ENCODE measurements at places on chromosomes 7 and 10.

- DNase-seq: no peak
Measured at GRCh38 chr7:42250411-42250810, 13.4 kb upstream of the GLI3 start.

DNA sequence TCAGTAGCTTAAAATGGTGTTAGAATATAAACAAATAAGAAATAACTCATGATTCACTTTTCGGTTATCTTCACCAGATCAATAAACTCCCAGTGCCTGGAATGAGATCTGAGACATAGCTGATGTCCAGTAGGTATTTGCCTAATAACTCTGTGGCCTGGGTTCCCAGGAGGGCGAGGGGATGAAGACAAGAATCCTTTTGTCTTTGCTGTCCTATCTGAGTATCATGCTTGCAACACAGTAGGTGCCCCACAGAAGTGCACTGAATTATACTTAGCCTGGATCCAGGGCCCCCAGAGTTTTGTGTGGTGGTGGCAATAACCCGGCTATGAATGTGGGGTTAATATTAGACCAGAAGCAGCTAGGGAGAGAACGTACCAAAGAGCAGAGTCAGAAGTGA is 350.1 kb upstream of the AOAH start:
- DNase-seq: no peak

GRCh38 chr7:155974186-155974897 is 162.1 kb upstream of the SHH start:
- no peak for DNase-seq

- no peak for DNase-seq
Measured at GRCh38 chr10:80131499-80131901, 1.0 kb upstream of the PLAC9 start.

DNA sequence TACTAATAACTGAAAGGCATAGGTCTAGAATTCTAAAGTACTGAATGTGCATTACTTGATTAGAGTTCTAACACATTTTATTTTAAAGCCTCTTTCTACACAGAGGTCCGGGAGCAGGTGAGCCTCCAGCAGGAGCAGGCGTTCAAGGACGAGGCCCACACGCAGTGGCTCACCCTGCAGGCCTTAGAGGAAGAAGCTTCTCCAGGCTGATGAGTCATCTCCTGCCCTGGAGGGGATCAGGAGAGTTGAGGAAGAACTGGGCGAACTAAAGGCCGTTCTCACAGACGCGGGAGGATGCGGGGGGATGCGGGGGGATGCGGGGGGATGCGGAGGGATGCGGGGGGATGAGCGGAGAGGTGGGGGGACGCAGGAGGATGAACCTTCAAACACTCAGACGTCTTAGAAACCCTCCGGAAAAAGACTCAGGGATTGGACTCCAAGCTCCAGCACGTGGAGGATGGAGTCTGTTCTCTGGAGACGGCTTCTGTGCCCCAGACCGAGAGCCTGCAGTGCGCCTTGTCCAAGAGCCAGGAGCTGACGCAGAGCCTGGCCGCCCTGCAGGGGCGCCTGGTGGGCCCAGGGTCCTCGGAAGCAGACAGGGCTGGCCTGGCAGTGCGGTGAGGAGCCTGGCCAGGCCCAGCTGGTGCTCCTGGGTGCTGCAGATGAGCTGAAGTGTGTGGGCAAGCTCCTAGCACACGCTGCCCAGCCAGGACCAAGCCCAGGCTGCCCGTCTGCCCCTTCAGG is 433.7 kb upstream of the TPK1 start:
- DNase-seq: no peak

DNA sequence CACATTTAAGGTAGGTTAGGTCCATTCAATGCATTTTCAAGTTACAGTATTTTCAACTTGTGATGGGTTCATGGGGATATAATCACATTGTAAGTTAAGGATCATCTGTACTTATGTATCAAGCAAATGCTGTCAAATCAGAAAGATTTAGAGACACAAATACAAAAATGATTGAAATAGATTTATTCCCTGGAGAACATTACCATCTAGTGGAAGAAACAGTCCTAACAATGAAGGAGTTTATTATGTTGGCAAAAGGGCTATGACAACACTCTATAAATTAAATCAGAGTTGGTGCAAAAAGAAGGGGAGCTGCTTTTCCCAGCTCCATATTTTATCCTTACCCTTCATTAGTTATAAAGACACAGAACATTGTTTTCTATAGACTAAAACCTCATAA is 69.0 kb downstream of the PRSS58 start:
- no peak for DNase-seq

DNA sequence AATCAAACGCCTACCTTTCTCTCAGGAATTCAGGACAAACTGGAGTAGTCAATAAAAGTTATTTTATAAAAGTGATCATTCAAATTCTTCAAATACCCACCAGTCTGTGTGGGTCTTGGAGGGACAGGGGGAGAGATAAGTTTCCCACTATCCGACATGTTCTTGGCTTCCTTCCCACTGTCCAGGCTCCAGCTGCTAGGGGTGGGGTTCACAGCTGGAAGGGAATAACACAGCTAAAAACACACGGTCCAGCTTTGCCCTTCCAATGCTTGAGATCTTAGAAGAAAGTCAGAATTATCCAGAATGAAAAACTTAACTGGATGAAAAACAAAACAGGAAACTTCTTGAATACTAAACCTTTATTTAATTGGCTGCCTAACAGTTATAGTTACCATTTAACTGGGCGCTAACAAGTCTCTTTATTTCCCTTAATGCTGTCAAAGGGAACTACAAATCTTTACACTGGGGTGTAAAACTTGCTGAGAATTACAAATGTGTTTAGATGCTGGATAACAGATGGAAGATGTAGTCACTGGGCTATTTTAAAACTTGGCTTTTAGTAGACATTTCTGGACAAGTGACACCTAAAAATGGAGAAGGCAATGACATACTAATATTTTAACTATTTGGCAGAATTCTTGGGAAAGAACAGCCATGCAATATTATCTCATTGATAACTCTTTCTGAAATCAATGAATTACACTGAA is 172.8 kb upstream of the IMMP2L start:
- DNase-seq: no peak

DNA sequence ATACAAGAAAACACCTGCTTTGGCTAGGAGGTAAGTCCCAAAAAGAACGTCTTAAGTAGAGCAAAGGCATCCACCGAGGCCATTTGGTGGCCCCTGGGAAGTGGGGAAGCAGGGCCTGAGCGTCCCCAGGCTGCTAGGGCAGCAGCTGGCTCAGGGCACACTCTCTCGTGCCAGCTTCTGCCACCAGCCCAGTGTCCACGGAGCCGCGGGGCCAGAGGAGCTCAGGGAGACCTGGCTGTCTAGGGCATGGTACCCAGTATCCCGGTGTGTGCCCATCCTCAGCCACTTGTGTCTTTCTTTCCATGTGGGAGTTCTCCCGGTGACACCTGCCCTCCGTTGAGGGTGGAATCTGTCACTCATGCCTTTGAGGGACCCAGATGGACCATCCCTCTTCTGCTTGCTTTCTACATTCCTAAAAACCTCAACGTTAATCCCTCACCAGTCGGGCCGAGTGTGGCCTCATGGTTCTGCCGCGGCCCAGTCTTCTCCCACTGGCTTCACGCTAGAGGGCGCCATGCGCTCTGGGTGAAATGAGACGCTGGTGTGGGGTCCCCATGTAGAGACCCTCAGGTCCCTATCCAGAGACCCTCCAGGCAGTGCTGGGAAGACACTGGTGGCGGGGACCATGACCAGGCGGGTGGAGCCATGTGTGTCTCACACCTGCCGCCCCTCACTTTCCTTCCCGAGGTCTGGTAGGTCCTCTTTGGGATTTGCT is 9.5 kb upstream of the AP5Z1 start:
- DNase-seq: no peak

GRCh38 chr10:92575961-92576360 is 2.1 kb upstream of the IDE start:
- DNase-seq: no peak

GRCh38 chr7:55504093-55504859 is 68.0 kb downstream of the VOPP1 start:
- no peak for DNase-seq

GRCh38 chr10:92328993-92329392 is 38.0 kb downstream of the MARCHF5 start:
- no peak for DNase-seq

DNA sequence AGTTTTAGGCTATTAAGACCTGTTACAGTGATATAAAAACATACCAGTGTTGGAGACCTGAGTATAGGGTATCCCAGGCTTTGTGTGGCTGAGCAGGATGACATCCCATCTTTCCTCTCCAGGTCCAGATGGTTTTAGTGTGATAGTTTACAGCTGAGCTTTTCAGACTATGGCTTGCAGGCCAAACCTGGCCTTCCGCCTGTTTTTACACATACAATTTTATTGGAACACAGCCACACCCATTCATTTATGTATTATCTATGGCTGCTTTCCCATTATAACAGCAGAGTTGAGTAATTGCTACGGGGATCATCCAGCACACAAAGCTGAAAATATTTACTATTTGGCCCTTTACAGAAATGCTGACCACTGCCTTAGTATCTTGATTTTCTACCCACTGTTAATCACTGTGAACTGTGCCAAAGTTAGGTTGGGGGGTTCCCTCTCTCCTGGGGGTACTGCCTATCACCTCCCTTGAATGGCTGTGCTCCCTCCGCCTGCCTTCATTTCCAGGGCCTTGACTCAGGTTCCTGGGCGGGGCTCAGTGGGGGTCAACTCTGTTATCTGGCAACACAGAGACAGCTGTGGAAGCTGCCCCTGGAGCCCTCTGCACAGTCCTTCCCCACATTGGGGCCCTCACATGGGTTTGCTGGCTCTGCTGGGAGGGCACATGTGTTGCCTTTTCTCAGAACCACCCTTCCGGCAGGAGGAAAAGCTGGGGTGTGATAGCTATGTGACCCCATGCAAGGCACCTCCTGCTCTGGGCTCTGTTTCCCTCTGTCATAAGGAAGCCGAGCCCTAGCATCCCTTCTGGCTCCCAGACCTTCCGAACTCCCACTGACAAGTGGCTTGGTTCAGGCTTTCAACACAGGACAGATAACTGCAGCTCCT is 40.3 kb upstream of the SH2D4B start:
- DNase-seq: peak; percentile 69

GRCh38 chr10:46534828-46535524 is 21.5 kb downstream of the GPRIN2 start:
- no peak for DNase-seq

GRCh38 chr7:41873741-41874140 is 170.9 kb upstream of the INHBA start:
- no peak for DNase-seq

GRCh38 chr10:84270708-84271107 is 25.9 kb downstream of the RGR start:
- no peak for DNase-seq

DNA sequence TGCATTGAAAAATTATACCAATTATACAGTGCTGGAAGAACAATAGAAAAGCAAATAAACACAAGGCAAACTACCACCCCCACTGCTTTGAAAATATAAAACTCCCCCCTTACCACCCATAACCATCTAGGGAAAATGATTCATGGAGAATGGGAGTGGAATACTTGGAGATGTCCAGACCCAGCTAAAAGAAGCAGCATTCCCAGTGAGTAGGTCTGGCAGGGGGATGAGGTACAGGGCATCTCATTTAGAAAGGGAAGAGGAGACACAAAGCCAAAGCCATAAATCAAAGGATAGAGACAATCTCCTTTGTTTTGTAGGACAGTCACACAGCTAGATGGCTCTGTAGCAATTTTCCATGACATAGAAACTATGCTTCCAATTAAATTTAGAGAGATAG is 36.0 kb upstream of the DGKI start:
- DNase-seq: no peak

DNA sequence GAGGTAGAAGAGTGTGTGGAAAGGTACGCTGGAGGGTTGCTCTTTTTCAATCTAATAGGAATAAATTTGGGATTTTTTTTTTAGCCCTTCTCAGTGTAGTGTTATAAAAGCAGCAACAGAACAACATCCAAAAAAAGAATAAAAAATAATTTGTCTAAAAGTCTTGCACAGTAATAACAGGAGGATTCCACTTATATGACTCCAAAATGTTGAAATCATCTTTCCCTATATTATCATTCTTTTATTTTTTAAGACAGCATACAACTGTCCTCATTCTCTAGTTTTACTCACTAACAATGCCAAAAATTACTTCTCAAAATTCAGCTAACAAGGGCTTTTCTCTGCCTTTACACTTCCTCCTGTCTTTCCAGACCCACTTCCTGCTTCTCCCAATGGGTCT is 27.8 kb downstream of the IL2RA start:
- no peak for DNase-seq

GRCh38 chr10:113463777-113464176 is 89.1 kb upstream of the HABP2 start:
- no peak for DNase-seq

DNA sequence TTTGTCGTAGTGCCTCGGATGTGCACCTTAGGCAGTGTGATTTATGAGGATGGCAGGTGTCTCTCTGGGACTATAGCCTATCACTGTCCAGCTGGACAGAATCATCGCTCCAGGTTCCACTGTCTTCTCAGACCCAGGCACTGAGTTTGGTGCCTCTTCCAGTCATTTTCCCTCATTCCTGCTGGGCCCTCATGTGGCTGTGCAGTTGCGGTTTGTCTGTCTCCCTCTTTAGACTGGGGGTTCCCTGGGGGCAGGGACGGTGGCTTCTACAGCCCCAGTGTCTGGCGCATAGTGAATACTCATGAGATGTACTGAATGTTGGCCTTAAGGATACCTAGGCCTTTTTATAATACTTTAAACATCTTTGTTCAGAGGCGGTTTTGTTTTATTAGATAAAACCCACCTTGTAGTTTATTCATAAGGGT is 28.9 kb downstream of the CCM2 start:
- DNase-seq: no peak
